ENCODE measurements at places on chromosomes 1 and 21. TPM values are rescaled to one million over a fixed set of nuclear protein-coding genes. Genes with fewer than 3 reads are reported as not detected.

Gene CD48
- total RNA-seq = not detected

Gene ABCB10
- 24.3 TPM for total RNA-seq

Gene BNIPL
- under 0.01 TPM for total RNA-seq

Gene IL12RB2
- total RNA-seq = 0.11 TPM

Gene TRIM67
- not detected for total RNA-seq

Gene ELAVL4
- total RNA-seq = under 0.01 TPM
